ENCODE measurements at places on chromosomes 5 and 9.

DNA sequence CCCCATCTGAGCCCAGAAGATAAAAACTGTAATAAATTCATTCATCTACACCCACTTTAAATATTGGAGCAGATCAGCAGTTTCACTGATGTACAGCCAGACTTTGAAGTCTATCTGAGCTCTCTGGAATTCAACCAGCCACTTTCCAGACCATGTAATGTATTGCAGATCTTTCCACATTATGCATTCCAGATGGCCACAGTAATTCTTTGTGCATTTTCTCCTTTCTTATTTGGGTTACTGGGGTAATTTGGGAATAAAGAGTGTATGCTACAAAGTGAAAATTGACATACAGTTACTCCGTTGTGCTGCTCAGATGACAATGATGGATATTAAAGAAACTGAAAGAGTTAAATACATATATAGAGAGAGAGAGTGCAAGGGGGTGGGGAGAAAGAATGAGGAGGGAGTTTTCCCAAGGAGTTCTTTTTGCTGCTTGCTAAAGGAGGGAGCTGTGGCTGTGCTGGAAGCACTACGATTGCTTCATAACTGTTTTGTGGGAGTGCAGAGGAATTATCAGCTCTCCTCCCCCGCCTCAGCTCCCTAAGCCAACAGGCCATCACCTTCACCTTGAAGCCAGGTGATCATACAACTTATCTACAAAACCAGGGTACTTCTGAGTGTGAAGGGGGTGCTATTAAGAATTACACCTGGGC lies 152.8 kb downstream of the GAS1 start:
- no peak for DNase-seq

- DNase-seq, result no peak
These were observed 36.1 kb downstream of the POLK start for GRCh38 chr5:75547812-75548211.

- no peak for DNase-seq
These were observed 439.1 kb downstream of the NR2F1-AS1 start for GRCh38 chr5:93141969-93142368.

- DNase-seq, result no peak
These were observed 1.4 kb upstream of the ZNF79 start for GRCh38 chr9:127422787-127423186.

DNA sequence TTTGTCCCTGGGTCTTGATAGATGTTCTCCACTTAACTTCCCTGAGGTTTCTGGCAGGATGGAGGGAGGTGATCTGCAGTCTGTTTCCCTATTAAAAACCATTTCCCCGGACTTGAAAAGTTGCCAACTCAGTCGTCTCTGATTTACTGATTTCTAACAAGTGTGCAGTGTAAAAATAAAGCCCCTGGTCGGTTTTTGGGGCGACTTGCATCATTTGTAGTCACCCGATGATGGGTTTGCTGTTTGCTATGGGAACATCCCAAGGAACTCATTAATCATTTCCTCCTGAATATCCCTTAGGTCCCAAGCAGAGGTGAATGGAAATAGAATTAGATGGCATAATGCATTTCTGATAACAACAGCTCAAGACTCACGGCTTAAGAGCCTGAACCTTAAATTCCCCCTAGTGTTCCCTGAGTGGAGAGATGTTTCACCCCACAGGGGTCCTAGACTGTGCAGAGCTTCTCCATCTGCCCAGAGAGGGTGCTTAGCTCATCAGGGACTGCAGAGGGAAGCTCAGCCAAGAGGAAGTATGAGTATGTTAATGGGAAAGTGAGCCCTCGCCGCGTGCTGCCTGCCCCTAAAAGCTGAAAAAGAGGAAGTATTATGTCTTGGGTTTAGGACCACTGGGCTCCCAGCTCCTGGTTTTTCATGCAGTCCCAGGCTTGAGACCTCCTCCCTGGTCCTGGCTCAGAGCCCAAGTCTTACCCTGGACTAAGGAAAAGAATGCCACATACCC lies 115.1 kb upstream of the DAP start:
- DNase-seq, result no peak

DNA sequence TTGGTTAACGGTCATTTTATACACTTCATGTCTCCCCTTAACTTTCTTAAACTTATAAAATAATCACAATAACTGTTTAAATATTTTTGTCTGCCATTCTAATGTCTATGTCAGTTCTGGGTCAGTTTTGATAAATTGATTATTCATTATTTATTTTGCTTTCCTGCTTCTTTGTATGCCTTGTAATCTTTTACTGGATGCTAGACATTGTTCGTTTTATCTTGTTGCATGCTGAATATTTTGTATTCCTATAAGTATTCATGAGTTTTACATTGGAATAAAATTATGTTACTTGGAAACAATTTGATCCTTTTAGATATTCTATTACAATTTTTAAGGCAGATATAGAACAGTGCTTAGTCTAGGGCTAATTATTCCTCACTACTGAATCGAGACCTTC lies 952.0 kb downstream of the NR2F1-AS1 start:
- DNase-seq, result no peak

DNA sequence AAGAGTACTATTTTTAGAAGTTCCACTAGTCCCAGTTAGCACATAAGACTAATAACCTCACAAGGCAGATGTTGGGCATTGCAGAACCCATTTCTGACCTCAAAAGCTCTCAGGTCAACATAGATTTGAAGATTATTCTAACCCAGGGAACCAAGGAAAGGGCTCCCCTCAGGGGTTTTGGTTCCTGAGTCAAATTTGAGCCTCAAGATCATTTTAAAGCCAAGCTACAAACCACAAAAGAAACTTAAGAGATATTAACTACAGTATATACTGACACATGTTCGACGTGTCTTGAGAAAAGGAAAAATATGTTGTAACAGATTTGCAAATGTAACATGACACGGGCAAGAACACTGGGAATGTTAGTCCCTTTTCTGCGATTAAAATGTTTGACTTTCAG lies 88.6 kb downstream of the GNAQ start:
- DNase-seq, result no peak

DNA sequence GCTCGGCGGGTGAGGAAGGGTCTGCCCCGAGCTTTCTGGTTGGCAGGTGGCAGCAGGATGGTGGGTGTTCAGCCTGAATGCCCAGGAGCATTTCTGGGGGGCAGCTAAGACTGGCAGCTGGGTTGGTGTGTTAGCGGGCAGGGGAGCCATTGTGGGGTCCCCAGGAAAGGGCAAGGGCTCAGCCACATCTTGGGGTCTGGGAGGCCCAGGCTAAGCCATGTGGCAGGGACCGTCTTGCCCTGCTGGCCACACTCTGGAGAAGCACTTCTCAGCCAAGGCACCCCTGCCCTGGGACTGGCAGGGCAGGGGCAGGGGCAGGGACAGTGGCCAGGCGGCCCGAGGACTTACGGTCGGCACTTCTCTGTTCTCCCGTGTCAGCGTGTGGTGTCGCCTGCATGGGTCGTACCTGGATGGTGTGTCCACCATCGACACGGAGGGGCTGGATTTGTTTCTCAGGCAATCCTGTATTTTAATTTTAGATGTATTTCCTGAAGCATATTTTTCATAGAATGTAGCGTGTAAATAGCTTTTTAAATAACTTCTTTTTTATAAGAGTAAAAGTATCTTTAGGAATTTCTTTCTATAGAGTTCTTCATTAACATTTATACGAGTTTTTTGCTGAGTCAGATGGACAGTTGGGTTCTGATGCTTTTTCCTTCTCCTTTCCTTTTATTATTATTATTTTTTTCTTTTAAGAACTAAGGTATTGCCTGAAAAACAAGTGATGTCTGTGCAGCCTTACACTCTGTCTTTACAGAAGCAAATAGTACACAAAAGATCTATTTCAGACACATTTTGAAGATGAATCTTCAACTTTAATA lies 102.0 kb downstream of the PHF2 start:
- DNase-seq, result no peak

GRCh38 chr9:123523845-123524244 lies 167.8 kb downstream of the CRB2 start:
- DNase-seq, result no peak

GRCh38 chr5:16413166-16413860 lies 52.3 kb downstream of the ZNF622 start:
- no peak for DNase-seq

GRCh38 chr9:115551396-115551795 lies 433.4 kb upstream of the TNC start:
- no peak for DNase-seq

- no peak for DNase-seq
These were observed 19.2 kb upstream of the FGFR4 start for GRCh38 chr5:177067503-177067902.

DNA sequence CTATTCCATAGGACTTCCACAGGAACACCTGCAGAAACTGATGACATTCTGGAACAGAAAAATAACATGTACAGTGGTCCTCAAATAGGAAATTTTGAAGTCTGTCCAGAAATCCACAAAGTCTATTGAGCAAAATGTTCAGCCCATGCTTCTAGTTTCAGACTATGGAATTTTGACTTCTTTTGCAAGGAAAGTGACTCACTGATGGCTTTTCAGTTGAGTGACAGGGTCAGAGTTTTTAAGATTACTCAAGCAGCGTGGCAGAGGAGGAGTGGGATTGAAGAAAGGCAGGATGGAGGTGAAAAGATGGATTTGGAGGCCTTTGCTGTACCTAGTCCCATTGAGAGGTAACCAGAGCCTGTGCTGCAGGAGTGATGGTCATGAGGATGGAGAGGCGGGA lies 151.5 kb downstream of the GOLPH3 start:
- DNase-seq, result no peak

DNA sequence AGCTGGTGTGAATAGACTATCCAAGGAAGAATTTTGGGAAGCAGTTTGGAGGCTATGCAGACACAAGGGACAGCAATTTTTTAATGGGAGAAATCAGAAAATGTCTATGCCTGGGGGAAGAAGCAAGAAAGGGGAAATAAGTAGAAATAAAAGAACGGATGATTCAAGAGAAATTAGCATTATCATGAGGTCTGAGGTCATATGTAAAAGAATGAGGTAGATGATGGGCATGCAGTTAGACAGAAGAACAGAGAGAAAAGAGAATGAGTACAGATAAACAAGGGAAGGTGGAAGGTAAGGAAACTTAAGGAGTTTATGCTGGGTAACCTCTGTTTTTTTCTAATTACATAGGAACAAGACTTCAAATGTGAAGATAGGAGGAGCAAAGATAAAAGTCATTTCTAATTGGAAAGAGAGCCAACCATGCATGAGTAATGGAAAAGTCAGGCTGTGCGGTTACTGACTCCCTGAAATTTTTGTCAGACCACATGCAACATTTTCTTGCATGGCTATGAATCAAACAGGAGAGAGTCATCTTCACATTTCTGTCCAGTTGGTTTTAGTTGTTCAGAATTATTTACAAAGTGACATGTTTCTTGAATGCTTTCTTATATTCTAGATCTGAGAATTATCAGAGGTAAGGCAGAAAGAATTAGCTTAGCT lies 101.0 kb upstream of the PIK3R1 start:
- no peak for DNase-seq

GRCh38 chr5:145574889-145575573 lies 260.1 kb downstream of the PRELID2 start:
- no peak for DNase-seq

GRCh38 chr5:115713408-115713807 lies 87.6 kb upstream of the TMED7 start:
- no peak for DNase-seq

GRCh38 chr5:52727020-52727419 lies 60.7 kb upstream of the ITGA1 start:
- DNase-seq, result no peak

GRCh38 chr9:136370037-136370436 lies 3.4 kb downstream of the CARD9 start:
- DNase-seq, result no peak

DNA sequence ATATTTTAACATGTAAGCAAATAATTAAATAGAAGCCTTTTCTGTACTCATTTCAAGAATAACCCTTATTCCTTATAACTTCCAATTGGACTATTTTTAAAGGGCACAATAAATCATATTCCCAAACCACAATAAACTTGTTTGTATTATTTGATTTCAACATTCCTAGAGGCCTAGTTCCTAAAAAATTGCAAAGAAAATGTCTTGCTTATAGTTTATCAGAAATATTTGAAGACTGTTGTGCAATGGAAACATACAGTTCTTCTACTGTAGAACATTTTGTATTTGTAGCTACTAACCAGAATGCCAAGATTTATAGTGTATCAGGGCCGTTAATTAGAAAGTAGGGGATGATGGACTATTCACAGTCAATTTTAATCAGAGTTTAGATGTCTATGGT lies 1037.0 kb upstream of the CDH18 start:
- DNase-seq, result no peak

GRCh38 chr5:174318578-174318977 lies 273.1 kb downstream of the NSG2 start:
- DNase-seq, result no peak

- no peak for DNase-seq
These were observed 170.8 kb downstream of the EDIL3 start for GRCh38 chr5:84213861-84214260.

GRCh38 chr9:35944841-35945240 lies 13.1 kb downstream of the OR2S2 start:
- DNase-seq, result no peak

GRCh38 chr5:74549384-74549783 lies 91.1 kb downstream of the ENC1 start:
- no peak for DNase-seq

GRCh38 chr5:135934939-135935338 lies 19.8 kb downstream of the LECT2 start:
- no peak for DNase-seq

GRCh38 chr5:134273642-134274395 lies 47.9 kb upstream of the PPP2CA start:
- DNase-seq, result no peak

- DNase-seq, result peak; percentile 85
These were observed 329.5 kb downstream of the ICE1 start for GRCh38 chr5:5751987-5752386.

- no peak for DNase-seq
These were observed 61.0 kb downstream of the SUB1 start for GRCh38 chr5:32646061-32646969.

GRCh38 chr9:33109097-33109496 lies 32.6 kb upstream of the SMU1 start:
- no peak for DNase-seq

GRCh38 chr5:179975713-179976134 lies 68.0 kb upstream of the TBC1D9B start:
- DNase-seq, result no peak

- no peak for DNase-seq
These were observed 357.5 kb downstream of the CAAP1 start for GRCh38 chr9:26535151-26535550.

- DNase-seq, result no peak
These were observed 114.9 kb downstream of the MLLT3 start for GRCh38 chr9:20507431-20507830.

GRCh38 chr9:21413151-21413550 lies 4.2 kb downstream of the IFNA8 start:
- DNase-seq, result no peak

DNA sequence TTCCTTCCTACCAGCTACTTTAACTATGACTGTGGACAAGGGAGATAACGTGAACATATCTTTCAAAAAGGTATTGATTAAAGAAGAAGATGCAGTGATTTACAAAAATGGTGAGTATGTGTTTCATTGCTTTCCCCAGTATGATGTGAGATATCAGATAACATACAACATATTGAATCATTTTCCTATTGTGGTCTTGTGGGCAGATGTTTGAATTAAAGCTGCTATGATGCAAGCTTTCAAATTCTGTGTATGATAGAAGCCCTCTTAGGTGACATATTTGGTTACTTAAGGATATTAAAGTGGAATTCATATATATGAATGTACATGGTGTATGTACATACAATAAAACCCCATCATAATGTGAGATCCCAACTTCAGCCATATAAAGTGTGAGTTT lies 59.5 kb downstream of the TEK start:
- no peak for DNase-seq
